ENCODE measurements at places on chromosomes 7 and 10.

DNA sequence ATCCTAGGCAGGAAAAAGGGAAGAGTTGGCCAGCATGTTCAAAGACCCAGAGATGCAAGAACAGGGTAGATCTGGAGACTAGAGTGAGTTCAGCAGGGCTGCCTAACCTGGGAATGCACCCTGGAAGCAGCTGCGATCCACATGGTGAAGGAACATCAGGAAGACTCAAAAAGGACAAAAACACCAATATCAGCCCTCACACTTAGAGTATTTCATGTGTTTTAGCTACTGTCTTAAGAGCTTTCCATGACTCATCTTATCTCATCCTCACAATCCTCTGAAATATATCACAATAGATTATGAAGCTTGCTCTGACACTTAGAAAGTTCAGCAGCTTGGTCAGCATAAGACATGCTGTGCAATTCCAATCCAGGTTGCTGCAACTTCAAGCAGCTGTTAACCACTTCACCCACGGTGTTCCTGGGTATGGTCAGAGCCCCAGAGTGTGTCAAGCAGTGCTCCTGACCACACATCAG lies 380.9 kb downstream of the PARD3 start:
- peak; percentile 65 for DNase-seq

- DNase-seq, result no peak
These were observed 68.6 kb upstream of the CACUL1 start for GRCh38 chr10:118823256-118823907.

- no peak for DNase-seq
These were observed 24.5 kb upstream of the GOLGA7B start for GRCh38 chr10:97825020-97825760.

DNA sequence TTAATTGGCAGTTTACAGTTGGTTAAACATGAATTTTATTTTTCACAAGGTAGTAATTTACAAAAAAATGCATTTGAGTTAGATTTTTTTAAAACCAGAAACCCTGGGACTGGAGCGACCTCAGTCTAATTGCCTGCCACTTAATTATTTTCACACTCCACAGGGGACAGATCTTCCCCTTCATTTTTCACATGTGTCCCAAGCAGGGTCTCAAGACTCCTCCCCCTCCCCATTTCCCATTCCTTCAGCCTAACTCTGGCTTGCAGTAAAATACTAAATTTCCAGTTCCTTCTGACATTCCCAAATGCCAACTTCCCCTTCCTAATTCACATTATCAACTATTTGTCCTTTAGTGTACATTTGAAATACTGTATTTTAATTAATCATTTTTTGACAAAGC lies 948 bp downstream of the ZNF138 start:
- DNase-seq, result no peak

GRCh38 chr7:111076205-111076604 lies 14.7 kb upstream of the LRRN3 start:
- peak; percentile 21 for DNase-seq

GRCh38 chr7:91264046-91264923 lies at the start of gene FZD1:
Gene FZD1, plus strand, starts transcription at chr7:91264433. Its CDS starts 448 bp downstream, at chr7:91264881.
- peak; percentile 100 for DNase-seq

- no peak for DNase-seq
These were observed 194.0 kb upstream of the AHR start for GRCh38 chr7:17104419-17104818.

GRCh38 chr7:104775531-104775930 lies 238.5 kb upstream of the KMT2E start:
- DNase-seq, result no peak

DNA sequence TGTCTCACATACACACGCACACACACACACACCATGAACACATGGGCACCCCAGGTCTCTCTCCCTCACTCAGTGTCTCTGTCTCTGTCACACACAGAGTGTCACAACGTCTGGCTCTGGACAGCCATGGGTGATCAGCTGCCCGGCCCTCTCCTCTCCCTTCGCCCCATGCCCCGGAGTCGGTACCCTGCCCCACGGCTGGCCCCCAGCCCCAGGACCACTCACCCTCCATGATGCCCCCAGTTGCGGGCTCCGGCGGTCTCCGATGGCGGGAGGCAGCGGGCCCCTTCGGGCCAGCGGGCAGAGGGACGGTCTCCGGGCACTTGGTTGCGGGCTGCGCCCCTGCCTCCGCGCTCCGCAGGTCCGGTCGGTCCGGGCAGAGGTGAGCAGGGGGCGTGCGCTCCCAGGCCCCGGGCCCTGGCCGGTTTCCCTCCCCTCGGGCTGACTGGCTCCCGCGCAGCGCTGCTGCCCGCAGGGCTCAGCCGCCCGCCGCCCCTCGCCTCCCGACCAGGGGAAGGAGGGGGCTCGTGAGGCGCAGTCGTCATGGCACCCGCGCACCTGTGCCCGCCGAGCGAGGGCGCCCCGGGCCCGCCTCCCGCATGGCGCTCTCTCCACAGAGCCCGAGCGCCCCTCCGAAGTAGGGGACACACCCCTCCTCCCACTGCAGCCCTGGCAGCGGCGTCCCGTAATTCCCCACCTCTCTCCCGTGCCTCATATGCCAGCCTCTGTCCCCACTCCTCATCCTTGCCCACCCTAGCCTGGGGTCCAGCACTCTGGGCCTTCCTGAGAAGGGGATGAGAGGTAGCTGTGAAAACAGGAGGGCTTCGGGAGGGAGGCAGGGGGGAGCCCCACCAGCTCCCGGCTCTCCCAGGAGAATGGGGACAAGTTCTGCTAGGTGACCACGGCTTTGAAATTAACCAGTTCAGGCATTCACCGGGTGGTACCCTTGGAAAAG lies at the start of gene NPFFR1:
NPFFR1 (minus strand) TSS at position 560 of the 955 bp plus-strand sequence; CDS start at position 232, 328 bp downstream.
- DNase-seq, result no peak

DNA sequence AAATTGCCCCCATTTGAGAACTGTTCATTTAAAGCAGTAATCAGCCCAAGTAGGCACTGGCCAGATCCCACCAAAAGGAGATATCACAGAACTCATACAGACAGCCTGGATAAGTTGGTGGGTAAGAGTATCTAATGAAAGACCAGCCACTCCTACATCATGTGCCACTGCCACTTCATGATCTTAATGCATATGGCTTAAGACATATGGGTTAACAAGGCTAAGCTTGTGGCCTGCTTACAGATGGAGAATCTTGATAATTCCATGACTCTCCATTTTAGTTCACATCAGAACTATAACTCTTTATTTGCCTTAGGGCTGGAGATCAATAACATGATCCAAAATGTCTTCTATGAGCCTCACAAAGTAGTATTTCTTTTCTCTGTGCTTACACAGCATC lies 6.8 kb upstream of the IFIT1B start:
- no peak for DNase-seq

DNA sequence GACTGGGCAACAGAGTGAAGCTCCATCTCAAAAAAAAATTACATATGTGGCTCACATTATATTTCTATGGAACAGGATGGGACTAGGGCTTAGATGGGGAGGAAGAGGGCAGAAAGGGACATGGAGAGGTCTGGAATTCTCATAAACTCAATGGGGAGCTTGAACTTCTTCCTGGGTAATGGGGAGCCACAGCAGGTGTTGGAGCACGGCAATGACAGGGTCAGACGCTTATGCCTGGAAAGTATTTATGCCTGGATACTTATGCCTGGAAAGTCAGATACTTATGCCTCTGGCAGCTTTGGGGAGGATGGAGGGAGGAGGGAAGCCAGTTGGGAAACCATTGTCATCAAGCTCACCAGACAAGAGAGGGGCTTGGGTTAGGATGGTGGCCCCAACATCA lies 36.8 kb downstream of the TMEM130 start:
- DNase-seq, result no peak

DNA sequence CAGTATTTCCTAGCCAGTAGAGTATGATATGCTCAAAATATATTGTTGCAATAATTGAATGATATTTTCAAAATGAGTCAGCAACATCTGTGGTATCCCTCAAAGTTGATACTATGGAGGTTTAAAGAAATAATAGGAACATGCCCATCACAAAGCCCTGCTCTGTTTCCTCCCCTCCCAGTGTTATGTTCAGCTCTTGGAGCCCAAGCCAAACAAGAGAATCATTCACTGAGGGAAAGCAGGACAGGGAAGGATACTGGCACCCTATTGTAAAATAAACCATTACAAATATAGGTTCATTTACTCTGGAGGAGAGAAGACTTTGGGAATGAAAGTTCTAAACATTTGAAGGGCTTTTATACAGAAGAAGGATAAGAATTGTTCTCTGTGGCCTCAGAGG lies 37.6 kb downstream of the SORCS3 start:
- DNase-seq, result no peak

DNA sequence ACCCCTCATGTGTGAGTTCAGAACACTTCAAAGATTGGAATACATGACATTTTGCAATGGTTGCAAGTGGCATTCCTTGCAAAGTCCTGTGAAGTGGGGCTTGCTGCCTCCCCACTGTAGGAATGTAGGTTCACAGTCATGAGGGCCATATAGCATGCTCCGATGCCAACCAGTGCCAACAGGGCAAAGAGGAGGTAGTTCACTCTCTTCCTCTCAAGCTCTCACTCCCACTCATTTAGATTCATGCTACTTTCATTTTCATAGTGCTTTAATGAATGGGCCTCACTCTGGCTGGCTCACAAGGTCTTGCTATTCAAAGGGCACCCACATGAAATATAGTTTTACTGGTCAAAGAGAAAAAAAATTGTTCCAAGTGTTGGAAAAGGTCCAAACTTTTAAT lies 169.9 kb upstream of the AOAH start:
- DNase-seq, result no peak

DNA sequence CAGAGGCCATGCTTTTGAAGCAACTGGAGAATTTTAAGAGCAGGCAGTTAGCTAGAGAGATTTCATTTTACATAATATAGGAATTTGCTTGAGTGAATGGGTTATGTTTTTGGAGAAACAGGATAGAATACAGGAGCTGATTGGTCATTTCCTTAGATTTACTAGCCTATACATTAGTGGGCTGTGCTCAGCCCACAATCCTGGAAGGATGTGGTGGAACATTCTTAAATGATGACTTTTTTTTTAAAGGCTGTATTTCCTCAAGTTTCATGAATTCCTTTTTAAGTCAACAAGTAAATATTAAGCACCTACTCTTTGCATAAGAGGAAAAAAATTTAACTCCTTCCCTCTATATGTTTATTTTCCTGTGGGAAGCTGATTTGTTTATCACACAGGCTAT lies 314.4 kb upstream of the BMPER start:
- DNase-seq, result peak; percentile 19

- no peak for DNase-seq
These were observed 90.5 kb downstream of the SGMS1 start for GRCh38 chr10:50533296-50533695.

GRCh38 chr7:128417071-128417470 lies 7.3 kb upstream of the IMPDH1 start:
- no peak for DNase-seq

- peak; percentile 59 for DNase-seq
These were observed 275.4 kb downstream of the PARD3 start for GRCh38 chr10:34539533-34540315.

DNA sequence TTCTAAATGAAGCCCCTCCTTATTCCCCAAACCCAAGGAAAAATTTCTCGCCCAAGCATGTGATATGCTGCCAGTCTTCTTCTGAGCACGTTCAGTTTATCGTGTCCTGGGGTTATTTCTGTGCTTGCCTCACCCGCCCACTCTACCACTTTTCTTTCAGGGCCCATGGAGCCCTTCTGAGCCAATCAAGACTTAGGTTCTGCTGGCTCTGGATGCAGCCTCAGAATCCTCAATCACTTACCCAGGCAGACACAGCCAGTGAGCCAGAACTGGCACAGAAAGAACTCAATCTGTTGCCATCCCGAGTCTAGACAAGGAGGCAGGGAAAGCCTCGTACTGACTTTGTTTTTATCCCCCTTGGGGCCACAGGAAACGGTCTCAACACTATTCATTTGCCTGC lies 34.2 kb upstream of the C10orf90 start:
- DNase-seq, result no peak

GRCh38 chr10:50604049-50604640 lies 19.6 kb downstream of the SGMS1 start:
- peak; percentile 24 for DNase-seq

DNA sequence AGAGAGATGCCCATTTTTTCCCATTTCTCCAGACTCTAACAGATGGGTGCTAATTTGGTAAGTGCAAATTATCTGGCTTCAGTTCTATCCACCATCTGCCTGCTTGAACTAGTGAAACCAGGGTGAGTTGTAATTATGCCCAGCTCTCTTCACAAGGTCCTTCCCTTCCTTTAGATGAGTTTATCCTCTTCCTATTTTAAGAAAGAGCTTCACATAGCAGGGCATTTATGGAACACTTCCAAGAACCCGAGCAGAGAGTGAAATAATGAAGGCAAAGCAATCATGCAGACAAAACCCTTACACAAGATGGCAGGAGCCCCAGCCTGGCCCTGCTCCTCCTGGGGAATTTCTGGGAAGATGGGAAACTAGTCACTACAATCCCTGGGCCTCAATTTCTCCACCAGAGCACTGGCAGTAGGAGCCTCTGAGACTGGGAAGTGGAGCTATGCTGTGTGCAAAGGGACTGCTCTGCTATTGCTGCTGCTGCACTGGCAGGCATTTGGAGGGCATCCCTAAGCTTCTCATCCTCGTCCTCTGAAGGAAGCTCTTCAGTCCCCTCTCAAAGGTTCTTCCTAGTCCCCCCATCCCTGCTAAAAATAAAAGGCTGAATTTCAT lies 33.7 kb upstream of the PLXNA4 start:
- no peak for DNase-seq

- no peak for DNase-seq
These were observed 253.3 kb downstream of the PRPF18 start for GRCh38 chr10:13840036-13840435.

GRCh38 chr7:134184767-134185166 lies 57.6 kb downstream of the LRGUK start:
- DNase-seq, result no peak

GRCh38 chr7:132397070-132397469 lies 179.2 kb downstream of the PLXNA4 start:
- DNase-seq, result no peak

GRCh38 chr7:102205915-102206314 lies 80.8 kb upstream of the SH2B2 start:
- DNase-seq, result no peak

- DNase-seq, result no peak
These were observed 41.3 kb downstream of the CUX1 start for GRCh38 chr7:101858437-101859385.

DNA sequence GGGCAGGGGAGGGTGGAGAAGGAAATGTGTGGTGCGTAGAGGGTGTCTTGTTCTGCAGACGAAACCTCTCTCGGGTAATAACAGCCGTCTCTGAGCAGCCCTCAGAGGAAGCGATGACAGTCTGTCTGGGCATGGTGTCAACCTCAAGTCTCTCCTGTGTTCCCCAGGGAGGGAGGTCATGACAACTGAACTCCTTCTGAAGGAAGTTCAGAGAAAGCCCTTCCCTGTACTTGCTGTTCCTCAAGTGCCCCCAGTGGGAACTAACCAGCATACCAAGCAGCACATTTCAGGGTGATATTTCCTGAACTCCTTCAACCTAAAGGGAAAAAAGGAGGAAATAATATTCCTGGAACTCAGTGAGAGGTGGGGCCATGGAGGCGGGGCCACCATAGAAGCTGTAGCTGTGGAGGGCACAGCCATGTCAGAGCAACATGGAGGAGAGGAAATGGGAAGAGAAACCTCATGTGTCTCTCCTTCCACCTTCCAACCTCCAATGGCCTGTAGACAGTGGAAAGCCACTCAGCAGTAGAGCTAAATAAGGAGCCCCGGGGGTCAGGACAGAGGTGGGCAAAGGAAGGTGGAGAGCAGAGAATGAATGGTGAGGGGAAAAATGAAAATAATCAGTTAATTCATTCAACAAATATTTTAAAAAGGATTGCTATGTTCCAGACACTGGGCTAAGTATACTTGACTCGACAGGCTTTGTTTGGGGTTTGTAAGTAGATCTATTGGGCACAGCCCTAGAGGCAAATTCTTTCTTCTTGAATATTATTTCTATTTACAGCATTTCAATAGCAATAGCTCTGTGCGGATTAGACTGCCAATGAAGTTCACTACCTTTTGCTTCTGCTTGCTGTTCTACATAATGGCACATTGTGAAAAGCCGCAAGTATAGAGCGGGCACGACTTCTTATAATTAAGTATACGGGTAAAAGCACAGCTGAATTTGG lies 61.0 kb upstream of the AOAH start:
- DNase-seq, result no peak

Data from adipocyte (in vitro differentiated cells).